ENCODE measurements at places on chromosomes 2 and 18.

GRCh38 chr18:66523219-66523991 lies 80.5 kb downstream of the CDH19 start:
- no peak for DNase-seq

- DNase-seq, result no peak
Observed at GRCh38 chr2:101983486-101983885, 8.3 kb upstream of the IL1R2 start.

GRCh38 chr18:11412811-11413210 lies 196.6 kb upstream of the SLC35G4 start:
- no peak for DNase-seq

DNA sequence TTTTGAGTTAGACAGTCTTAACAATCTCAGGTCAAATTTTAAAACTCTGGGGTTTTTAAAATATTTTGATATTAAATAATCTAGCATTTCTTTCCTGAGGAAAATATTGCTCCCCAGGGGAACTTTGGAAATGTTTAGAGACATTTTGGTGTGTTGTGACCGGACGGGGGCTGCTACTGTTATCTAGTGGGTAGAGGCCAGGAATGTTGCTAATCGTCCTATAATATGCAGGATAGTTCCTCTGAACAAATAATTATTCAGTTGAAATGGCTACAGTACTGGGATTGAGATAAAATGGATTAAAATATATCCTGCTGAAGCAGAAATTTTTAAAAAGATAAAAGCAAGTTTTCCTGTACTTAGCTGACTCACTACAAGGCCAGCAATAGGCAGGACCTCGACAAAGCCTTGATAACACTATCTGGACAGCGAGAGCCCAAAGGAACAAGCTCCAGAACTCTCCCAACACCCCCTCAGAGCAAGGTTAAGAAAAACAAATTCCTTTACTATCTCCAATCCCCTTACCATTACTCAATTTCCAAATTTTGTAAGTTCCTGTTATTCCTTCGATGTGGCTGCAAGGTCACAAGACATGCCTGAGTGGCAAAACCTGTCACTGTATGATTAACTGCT lies 1407.4 kb downstream of the SUCLG1 start:
- DNase-seq, result no peak

DNA sequence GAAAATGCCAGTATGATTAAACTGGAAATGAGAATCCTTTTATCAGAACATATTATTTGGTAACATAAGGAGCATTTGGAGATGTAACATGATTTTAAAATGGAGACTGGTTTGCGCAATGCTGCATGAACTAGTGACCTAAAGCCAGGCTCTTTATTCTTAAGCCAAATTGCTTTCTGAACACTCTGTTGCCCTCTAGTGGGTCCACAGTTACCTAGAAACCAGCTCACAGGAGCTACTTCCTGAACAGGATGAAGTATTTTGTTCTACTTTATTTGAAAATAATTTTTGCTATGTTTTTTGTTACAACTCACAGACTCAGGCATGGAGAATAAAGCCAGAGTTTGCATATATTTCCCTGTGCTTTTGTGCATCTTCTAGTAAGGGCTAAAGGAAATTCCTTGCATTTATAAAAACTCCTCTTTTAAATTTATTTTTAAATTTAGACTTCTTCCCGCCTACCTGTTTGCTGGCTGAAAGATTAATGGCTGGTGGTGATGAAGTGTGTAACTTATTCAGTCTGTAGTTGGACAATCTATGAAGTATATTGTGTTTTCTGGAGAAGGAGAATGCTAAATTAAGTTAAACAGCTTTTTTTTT lies 146.7 kb downstream of the PARD3B start:
- DNase-seq, result peak; percentile 77

DNA sequence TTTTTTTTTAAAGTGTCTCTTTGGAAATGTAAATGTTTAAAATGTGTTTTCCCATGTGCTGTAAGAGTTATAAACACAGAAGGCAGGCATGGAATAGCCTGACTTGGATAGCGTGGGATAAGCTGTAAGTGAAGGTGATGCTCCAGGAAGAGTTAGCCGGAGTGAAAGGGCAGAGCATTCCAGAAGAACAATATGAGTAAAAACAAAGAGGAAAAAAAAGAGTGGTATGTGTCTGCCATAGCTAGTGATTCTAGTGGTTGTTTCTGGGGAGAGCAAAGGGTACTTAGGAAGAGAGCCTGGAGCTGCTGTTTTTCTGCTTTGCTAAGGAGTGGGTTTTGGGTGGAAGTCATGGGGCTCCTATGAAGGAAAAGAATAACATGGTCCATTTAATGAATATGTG lies 126.9 kb upstream of the DLGAP1 start:
- no peak for DNase-seq

GRCh38 chr2:205696927-205697441 lies 14.7 kb downstream of the NRP2 start:
- no peak for DNase-seq

DNA sequence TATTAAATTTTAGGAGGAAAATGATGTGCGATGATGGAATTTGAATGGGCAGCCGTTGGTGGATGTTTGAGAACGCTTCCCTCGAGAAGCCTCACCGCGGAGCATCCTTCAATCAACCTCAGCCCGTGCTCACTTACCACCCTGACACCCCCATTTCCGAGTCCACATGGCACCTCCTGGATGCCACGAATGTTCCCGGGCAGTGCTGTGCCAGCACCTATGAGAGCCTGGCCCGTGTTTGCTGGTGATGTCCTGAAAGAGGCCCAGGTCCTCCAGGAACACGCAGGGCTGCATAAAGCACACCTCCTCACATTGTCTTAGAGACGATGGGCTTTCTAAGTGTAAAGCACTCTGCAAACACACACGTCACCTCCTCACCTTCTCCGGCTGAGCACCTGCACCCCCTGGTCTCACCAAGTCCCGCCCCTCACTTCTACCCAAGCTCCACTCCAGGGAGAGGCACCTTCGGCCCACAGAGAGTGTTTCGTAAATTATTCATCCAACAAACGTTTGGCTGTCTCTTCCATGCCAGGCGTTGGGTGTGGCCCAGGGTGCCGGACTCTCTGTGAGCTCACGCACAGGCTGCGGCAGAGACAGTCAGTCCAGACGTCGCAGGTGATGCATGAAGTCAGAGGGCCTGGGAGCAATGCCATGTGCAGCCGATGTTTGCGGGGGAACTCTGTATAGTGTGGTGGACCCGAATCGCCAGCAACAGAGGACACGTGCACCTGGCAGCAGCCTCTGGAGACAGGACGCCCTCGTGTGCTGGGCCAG lies 150.0 kb downstream of the TPO start:
- DNase-seq, result no peak

DNA sequence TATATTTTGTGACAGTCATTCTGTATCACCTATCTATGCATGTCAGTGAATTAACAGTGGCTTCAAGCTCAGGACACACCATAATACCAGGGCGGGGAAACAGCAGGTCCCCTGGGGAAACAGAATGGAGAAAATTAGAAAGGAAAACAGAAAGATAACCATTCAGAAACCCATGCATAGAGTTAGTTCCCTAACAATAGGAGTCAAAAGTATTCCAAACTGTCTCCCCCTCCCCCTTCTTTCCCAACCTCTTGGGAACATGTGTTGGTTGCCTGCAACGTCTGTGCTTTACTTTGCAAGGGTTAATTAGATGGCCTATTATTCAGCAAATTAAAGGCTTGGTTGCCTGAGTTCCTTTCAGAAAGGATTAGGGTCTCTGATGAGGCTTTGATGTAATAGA lies 176.4 kb downstream of the MYO3B start:
- DNase-seq, result no peak

DNA sequence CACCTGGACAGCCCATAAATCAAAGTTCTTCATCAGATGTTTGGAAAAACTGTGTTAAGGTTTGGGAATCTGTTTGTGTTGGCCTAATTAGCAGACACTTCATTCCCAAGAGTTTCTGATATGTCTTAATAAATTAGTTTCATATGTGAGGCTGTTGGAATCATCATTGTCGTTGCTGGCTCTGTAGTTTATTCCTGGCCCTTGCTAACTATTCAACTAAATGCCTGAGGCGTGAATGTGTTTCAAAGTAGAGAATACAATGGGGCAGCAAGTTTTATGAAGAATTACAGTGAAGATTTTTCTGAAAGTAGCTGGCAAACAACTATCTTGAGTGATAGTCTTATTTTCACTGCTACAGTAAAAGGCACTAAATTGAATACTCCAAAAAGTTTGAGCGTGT lies 141.1 kb downstream of the PARD3B start:
- no peak for DNase-seq

DNA sequence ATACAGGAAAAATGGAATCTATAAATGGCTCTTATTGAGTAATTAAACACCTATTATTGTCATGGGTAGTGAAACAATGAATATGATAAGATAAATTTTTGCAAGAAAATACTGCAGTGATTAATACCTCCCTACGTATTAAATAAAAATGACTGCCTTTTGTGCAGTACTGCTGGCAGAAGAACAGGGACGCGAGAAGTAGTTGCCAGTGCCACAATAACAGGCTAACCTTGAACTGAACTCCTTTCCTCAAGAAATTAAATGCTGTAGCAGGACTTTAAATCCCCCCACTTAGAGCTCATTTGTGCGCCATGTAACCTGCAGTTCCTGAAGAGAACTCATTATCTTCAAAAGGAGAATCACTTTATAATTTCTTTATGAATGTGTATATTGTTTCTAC lies 24.6 kb downstream of the FIGN start:
- DNase-seq, result no peak

DNA sequence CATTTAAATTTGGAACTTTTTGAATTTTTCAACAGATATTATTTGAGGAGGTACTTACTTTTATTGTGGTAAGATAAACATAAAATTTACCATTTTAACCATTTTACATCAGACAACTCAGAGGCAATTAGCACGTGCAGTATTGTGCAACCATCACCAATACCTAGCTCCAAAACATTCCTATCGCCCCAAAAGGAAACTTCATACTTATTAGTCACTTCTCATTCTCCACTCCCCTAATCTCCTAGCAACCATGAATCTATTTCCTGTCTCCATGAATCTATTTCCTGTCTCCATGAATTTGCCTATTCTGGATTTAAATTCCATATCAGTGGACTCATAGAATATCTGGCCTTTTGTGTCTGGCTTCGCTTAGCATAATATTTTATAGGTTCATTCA lies 69.9 kb upstream of the FAM136A start:
- peak; percentile 46 for DNase-seq

- DNase-seq, result no peak
Observed at GRCh38 chr2:165082479-165082878, 121.4 kb downstream of the SCN3A start.

GRCh38 chr18:525036-525797 lies 24.7 kb upstream of the COLEC12 start:
- peak; percentile 48 for DNase-seq

DNA sequence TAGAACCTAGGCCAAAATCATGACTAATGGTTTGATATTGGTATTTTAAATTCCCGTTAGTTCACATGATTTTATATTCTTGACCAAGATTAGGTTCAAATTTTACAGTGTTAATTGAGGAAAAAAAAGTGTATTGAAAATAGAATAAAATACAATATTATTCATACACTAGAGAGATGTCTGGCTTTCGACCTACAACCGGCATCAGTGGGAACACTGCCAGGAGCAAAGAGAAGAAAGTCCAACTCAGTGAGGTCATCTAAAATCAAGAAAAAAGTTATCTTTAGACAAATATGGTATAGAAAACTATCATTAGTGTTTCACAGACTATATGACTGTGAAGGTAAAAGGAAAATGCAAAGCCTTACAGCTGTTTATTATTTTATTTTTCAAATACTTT lies 81.5 kb downstream of the PIGN start:
- no peak for DNase-seq

DNA sequence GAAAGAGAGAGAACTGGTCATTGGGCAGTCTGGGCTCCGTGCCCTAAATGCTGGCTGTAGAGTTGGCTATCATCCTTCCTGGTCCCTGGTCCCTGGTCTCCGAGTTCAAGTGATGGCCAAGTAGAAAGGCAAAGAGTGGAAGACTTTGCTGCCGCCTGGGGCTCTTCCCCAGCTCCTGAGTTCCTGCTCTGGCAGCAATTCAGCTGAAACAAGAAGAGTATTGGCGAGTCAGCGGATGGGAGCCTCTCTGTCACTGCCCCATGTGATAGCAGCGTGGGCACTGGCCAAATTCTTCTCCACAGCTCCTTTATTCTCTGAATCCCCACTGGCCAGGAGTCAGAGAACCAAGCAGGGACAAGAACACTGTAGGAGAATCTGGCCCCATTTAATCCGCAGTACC lies 351.0 kb upstream of the POU3F3 start:
- DNase-seq, result no peak
